H9 (cell line): ENCODE measurements at places on chromosomes 2 and 18. TPM values are rescaled to one million over a fixed set of nuclear protein-coding genes. Genes with fewer than 3 reads are reported as not detected.

- no peak for DNase-seq
- no peaks in the 10 kb centered on the region for H3K4me1 ChIP-seq
- H3K27me3 ChIP-seq = no peaks in the 10 kb centered on the region
- H3K36me3 ChIP-seq = no peaks in the 10 kb centered on the region; the same call in 1 of the 2 replicates
- H3K4me3 ChIP-seq = no peak overlapping the region
- H3K27ac ChIP-seq = no peak overlapping the region
Observed at GRCh38 chr2:152518034-152518433, 183.1 kb downstream of the FMNL2 start.

DNA sequence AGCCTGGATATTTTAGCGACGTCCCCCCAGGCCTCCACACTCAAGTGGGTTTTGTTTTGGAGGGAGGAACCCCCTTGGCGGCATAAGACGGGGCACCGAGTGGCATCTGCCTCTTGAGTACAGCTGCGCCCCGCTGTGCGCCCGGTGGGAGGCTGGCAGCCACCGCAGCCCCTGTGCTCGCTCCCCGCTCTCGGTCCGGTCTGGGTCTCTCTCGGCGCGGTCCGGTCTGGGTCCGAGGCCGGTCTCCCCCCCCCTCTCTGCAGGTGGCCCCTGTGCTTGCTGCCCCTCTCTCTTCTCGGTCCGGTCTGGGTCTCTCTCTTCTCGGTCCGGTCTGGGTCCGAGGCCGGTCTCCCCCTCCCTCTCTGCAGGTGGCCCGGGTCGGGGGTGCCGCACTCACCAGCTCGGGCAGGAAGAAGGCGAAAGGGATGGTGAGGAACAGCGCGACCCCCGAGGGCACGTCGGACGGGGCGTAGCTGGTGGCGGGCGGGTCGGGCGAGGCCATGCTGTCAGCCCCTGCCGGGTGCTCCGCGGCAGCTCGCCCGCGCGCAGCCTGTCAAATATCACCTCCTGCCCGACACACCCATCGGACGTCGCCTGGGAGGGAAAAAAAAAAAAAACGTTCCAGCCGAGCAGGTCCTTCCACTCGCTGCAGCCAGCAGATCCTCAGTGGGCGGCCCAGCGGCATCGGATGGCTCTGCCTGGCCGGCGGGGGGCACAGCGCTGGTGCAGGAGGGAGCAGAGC, at the start of gene MALL:
TSS of gene MALL (minus strand) at position 532 of the 742 bp plus-strand sequence. CDS start at position 502, 30 bp downstream.
- DNase-seq = peak; percentile 51
- H3K4me3 ChIP-seq = peak within 1 kb of the TSS; percentile 53
- H3K4me1 ChIP-seq = peaks cover 3% of the 10 kb centered on the region; the same call in 1 of the 2 replicates
- no peaks in the 10 kb centered on the region for H3K36me3 ChIP-seq
- peaks cover 8% of the 10 kb centered on the region; the same call in 1 of the 2 replicates for H3K27me3 ChIP-seq

DNA sequence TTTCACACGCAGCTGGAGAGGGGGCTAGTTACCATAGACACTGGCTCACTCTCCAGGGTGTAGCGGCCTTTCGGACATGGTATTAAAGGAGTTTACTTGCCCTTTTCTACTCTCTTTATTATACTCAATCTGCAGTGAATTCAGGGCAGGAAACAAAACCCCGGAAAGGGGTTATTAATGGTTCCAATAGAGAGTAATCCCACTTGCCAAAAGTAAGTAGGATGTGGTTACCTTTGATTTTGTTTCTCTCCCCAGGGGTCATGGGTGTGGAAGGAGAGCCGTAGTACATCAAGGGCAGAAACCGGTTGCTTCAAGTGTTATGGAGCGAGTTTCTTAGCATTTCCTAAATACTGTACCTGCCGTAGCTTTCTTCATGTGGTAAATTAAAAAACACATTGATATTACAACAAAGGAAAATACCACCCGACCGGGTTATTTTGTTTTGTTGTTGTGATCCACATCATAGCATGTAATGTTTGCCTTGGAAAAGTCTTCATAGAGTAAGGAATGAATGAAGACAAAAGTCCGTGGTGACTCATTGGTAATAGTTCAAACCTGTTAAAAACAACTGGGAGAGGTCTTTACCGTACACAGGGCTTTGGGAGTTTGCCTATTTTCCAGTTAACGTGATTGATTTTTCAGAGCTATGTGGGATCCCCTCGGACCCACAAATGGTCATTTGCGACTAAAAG, 71.5 kb downstream of the SLC4A3 start:
- no peaks in the 10 kb centered on the region for H3K27me3 ChIP-seq
- H3K36me3 ChIP-seq = no peaks in the 10 kb centered on the region
- peak overlapping the region; percentile 7; the same call in 1 of the 2 replicates for H3K4me3 ChIP-seq
- no peak overlapping the region for H3K27ac ChIP-seq
- no peak for DNase-seq
- H3K4me1 ChIP-seq = peaks cover 4% of the 10 kb centered on the region; the same call in 1 of the 2 replicates

DNA sequence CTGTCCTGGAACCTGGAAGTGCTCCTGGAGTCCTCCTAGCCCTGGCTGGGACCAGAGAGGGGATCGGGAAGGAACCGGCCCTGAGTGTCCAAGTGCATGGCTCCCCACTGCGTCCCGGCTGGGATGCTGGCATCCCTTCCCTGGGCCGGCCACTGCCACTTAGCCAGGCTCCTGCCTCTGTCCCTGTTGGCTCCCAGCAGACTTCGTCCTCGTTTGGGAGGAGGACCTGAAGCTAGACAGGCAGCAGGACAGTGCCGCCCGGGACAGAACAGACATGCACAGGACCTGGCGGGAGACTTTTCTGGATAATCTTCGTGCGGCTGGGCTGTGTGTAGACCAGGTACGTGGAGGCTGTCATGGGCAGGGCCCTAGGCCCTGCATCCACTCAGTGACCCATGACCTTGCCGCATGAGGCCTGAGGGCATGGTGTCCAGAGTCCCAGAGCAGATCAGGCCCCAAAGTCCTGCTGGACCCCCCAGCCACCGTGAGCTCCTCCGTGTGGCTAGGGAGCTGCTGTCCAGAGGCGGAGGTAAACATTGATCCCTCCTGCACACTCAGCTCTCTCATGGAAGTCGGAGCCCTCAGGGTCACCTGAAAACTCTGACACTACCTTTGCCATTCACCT, 7.1 kb downstream of the ANO7 start:
- no peaks in the 10 kb centered on the region for H3K27me3 ChIP-seq
- no peak overlapping the region for H3K4me3 ChIP-seq
- no peaks in the 10 kb centered on the region for H3K4me1 ChIP-seq
- no peak overlapping the region for H3K27ac ChIP-seq
- H3K36me3 ChIP-seq = no peaks in the 10 kb centered on the region

- peaks cover 18% of the 10 kb centered on the region for H3K36me3 ChIP-seq
- no peaks in the 10 kb centered on the region for H3K4me1 ChIP-seq
- no peak overlapping the region for H3K27ac ChIP-seq
- DNase-seq = peak; percentile 75
- no peaks in the 10 kb centered on the region for H3K27me3 ChIP-seq
- H3K4me3 ChIP-seq = no peak overlapping the region
Observed at GRCh38 chr2:95115418-95115817, 6.2 kb downstream of the MRPS5 start.

DNA sequence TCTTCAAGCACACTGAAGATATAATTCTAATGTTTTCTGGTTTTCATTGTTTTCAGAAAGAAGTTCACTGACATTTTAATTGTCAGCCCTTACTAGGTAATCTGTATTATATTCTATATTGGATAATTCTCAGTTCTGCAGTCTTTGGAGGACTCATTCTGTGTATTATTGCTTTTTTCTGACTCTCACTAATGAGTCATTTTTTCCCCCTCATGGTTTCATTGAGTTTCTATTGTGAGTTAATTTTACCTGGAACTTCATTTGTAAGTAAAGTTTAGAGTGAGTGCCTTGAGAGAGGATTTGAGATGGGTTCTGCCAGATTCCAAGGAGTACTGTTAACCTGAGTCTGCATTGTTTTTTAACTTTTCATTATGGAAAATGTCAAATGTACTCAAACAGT, 90.4 kb upstream of the LYPD1 start:
- no peaks in the 10 kb centered on the region for H3K27me3 ChIP-seq
- H3K27ac ChIP-seq = no peak overlapping the region
- H3K4me3 ChIP-seq = no peak overlapping the region
- no peaks in the 10 kb centered on the region for H3K36me3 ChIP-seq

DNA sequence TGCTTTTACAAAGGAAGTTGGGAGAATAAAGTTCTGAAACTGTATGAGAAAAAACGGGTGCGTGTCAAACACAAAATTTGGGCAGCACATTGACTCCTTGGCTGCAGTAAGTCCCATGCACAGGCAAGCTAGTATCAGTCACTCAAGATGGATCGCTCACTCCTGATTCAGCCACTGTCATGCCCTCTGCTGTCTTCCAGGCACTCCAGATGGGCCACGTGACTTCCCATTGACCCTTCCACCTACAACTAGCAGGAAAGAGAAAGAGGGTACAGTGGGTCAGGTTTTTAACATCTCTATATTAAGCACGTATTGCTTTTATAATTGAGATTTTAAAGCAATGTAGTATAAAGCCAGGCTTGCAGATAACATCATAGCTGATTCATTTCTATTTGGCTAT, 8.6 kb downstream of the ARHGEF33 start:
- no peak overlapping the region for H3K4me3 ChIP-seq
- H3K27ac ChIP-seq = no peak overlapping the region
- no peaks in the 10 kb centered on the region for H3K4me1 ChIP-seq
- DNase-seq = no peak
- H3K36me3 ChIP-seq = no peaks in the 10 kb centered on the region

- DNase-seq = no peak
- no peaks in the 10 kb centered on the region for H3K4me1 ChIP-seq
- H3K4me3 ChIP-seq = no peak overlapping the region
- no peak overlapping the region for H3K27ac ChIP-seq
Observed at GRCh38 chr18:62863579-62864001, 148.2 kb downstream of the PHLPP1 start.

Gene DGUOK
- total RNA-seq = 95.0 and 98.5 TPM in 2 replicates

DNA sequence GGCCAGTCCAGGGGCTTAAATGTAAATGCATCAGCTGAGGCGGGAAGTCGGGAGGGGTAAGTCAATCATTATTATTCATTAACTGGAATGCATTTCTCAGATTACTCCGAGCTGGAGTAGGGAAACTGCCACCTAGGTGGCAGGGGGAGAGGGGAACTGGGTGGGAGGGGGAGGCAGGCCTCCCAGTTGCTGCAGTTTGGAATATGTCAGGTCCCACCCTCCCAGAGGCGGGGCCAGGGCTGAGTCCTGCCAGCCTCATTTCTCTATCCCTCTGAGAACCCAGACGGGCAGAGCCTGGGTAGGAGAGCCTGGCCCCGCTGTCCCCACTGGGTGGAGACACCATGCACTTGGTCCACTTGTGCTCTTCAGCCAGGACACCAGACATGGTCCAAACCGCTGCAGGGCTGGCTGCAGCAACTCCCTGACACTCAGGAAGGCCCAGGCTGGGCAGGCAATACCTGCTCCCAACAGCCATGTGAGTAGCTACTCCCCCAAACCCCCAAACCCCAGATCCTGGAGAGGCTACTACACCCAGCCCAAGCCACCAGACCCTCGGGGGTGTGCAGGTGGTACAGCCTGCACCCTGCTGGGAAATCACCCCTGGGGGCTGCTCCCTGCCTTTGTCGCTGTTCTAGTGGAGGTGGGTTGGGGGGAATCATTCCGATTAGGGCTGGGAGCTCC, at the start of gene GPBAR1:
TSS of gene GPBAR1 (plus strand) at position 274 of the 681 bp plus-strand sequence. CDS start 1,710 bp downstream, outside the sequence.
- H3K27ac ChIP-seq = no peak within 1 kb of the TSS
- H3K36me3 ChIP-seq = peaks cover 4% of the 10 kb centered on the region
- H3K27me3 ChIP-seq = no peaks in the 10 kb centered on the region
- DNase-seq = peak; percentile 87
- H3K4me1 ChIP-seq = peaks cover 4% of the 10 kb centered on the region; the same call in 1 of the 2 replicates

DNA sequence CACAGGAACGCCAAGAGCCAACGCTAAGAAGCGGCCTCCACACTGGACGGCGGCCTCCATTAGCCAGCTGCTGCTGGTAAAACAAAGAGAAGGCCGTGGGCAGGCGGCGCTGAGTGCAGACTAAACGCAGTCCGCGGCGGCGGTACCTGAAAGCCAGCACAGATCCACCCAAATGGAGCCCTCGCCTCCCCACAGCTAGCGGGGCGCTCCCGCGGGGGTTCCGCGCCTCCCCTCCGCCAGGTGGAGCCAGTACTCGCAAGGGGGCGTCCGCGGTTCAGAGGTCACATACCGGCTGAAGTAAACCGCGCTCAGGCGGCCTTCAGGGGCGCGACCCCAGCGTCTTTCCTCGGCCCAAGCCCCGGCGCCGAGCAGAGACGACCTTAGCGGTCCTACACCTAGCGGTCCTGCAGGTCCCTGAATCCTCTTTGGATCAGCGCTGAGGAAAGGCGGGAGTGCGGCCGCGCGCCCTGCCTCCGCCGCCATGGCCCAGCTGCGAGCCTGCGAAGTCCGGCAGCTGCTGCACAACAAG, 293.1 kb upstream of the ERBB4 start:
- no peak overlapping the region for H3K27ac ChIP-seq
- H3K4me1 ChIP-seq = no peaks in the 10 kb centered on the region
- no peak overlapping the region for H3K4me3 ChIP-seq
- H3K36me3 ChIP-seq = peaks cover 2% of the 10 kb centered on the region; the same call in 2 of the 3 replicates
- no peak for DNase-seq
- H3K27me3 ChIP-seq = no peaks in the 10 kb centered on the region

Gene KYNU
- 0.37 TPM in 1 of 2 replicates, not detected in the other for total RNA-seq

- H3K4me3 ChIP-seq = no peak overlapping the region
- no peak overlapping the region for H3K27ac ChIP-seq
- DNase-seq = peak; percentile 36
- H3K4me1 ChIP-seq = no peaks in the 10 kb centered on the region
- H3K36me3 ChIP-seq = no peaks in the 10 kb centered on the region; the same call in 1 of the 2 replicates
Observed at GRCh38 chr2:149611100-149611820, 23.7 kb upstream of the MMADHC start.

DNA sequence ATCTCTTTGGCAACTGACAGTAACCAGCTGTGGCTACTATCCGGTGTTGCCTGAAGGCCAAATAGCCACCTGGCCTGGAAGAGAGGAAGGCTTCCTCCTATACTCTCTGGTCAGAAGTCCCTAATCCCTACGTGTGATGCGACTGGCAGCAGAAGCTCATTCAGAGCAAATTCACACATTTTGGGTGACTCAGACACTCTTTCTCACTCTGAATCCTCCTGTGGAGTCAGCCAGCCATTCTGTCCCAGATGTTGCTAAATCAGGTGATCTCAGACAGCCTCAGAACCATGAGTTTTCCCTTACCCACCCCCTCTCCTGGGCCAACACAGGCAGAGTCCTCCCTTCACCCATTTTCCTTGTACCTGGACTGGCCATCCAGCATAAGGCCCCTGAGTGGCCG, 34.7 kb downstream of the CFAP53 start:
- H3K36me3 ChIP-seq = peaks cover 5% of the 10 kb centered on the region; the same call in 1 of the 2 replicates
- DNase-seq = no peak
- no peaks in the 10 kb centered on the region for H3K27me3 ChIP-seq
- no peaks in the 10 kb centered on the region for H3K4me1 ChIP-seq

GRCh38 chr2:223916181-223916920, 28.8 kb downstream of the WDFY1 start:
- DNase-seq = no peak
- no peak overlapping the region for H3K27ac ChIP-seq
- no peaks in the 10 kb centered on the region for H3K4me1 ChIP-seq
- no peak overlapping the region for H3K4me3 ChIP-seq
- no peaks in the 10 kb centered on the region for H3K27me3 ChIP-seq

DNA sequence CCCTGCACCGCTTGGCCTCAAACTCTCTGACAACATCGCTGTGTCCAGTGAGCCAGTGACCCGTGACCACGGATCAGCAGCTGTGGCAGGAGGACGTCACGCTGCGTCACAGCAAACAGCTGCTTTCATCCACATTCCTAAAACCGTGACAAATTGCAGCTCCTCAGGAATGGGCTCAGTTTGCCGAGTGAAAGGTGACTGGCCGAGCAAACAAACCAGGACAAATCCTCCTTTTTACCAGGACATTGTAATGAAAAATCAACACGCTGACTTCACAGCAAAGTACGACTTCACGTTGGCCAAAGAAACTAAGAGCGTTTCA, 57.6 kb downstream of the PXDN start:
- no peak for DNase-seq
- H3K27me3 ChIP-seq = no peaks in the 10 kb centered on the region
- no peak overlapping the region for H3K27ac ChIP-seq
